ENCODE measurements at places on chromosomes 1 and 21.

DNA sequence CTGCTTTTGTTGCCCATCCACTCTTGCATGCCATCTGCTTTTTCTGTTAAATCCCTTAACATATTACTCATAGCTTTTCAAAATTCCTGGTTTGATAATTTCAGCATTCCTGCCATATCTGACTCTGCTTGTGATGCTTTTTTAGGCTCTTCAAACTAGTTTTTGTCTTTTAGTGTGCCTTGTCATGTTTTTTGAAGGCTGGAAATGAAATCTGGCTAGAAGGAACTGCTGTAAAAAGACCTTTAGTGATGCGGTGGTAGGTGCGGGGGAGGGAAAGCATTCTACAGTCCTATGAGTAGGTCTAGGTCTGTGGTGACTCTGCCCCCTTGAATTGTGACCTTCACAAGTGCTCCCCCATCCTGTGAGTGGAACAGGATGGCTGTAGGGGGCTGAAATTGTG, 15.0 kb upstream of the S100B start:
- DNase-seq, result no peak

- DNase-seq, result no peak
Observed at GRCh38 chr1:15151871-15152270, 1.7 kb upstream of the TMEM51 start.

DNA sequence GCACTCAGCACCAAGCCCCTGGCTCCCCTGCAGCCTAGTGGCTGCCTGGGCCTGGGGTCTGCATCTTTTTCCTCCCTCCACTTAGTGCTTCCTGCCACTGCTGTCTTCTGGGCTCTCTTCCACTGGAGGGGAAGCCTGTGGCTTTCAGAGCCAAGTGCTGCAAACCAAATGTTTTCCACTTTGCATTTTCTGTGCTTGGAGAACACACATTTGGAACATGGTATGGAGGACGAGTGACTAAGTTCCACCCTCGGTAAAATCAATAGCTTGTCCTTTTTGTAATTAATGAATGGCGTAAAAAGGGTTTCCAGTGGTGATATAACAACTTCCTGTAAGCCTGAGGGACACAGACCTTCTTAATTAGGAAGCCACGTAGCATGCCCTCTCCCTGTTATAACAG, 10.1 kb upstream of the GPR153 start:
- no peak for DNase-seq

- DNase-seq, result no peak
Observed at GRCh38 chr1:228081578-228082213, 812 bp upstream of the ARF1 start.

GRCh38 chr1:87134061-87134460, 194.6 kb upstream of the LMO4 start:
- no peak for DNase-seq

DNA sequence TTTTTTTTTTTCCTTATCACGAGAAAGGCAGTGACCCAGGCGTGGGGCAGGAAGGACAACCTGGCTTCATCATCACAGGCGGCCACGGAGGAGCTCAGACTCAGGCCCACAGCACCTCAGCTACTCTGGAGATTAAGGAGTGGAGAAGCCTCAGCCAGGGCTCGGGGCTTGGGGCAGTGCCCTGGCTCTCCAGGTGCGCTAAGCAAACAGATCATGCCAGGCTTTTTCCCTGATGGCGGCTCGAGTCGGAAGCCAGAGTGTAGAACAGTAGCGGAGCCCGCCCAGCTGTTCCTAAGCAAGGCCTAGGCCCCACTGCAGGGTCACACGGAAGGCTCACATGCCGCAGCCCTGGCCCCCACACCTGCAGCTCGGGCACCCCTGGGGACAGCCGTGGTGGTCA, 70.7 kb downstream of the AGPAT3 start:
- no peak for DNase-seq

GRCh38 chr1:101237229-101237837, 514 bp downstream of the S1PR1 start:
- peak; percentile 55 for DNase-seq

DNA sequence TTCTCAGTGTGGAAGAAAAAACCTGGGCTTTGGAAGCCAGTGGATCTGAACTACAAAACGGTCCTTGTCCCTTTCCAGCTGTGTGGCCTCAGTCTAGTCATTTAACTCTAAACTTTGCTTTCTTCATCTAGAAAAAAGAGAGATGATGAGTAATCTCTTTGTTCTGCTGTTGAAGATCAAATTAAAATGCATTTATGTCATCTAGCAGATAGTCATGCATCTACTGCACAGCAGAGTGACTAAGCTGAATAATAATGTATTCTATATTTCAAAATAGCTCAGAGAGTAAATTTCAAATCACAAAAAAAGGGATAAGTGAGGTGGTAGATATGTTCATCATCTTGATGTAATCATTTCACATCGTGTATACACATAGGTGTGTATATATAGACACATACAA, 473.2 kb downstream of the DSCAM start:
- DNase-seq, result no peak

DNA sequence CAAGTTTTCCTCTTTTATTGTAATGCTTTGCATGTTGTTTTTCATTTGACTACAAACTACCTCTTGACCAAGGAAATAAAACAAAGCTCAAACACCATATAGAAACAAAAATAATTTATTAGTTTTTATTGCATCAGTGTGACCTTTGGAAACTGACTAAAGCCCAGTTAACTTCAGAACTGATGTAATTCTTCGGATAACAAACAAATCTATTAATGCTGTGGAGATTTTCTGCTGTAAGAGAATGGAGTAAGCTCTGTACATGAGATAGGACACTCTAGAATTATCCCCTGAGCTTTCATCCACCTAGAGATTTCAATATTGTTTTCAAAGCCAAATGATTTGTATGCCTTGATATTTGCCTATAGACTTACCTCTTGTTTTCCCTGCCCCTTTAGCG, 154.0 kb upstream of the KCNK2 start:
- no peak for DNase-seq

- peak; percentile 35 for DNase-seq
Observed at GRCh38 chr1:157968508-157968907, 24.9 kb upstream of the KIRREL1 start.

- DNase-seq, result no peak
Observed at GRCh38 chr21:33391656-33392055, 11.6 kb upstream of the IFNGR2 start.

- DNase-seq, result no peak
Observed at GRCh38 chr1:3240524-3241235, 171.7 kb downstream of the PRDM16 start.

GRCh38 chr1:116733476-116734365, 20.5 kb upstream of the CD2 start:
- no peak for DNase-seq

GRCh38 chr1:239944666-239945065, 147.0 kb upstream of the FMN2 start:
- DNase-seq, result peak; percentile 77

DNA sequence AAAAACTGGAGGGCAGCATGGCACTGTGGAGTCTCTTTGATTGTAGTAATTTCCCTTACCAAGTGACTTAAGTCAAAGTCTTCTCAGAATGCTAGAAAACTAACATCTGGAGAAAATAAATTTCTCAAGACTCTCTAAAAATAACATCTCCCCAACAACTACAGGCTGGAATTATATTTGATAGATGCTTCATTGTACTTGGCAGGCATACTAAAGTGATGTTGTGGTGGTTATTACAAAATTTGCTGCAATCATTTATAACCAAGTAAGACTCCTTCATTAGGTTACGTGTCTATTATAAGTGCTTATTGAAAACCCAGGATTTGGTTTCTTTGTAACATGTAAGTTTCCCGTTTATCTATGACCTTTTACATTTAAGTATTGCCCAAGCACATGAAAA, 132.9 kb upstream of the NRIP1 start:
- DNase-seq, result no peak

GRCh38 chr1:5142389-5142788, 488.0 kb downstream of the AJAP1 start:
- DNase-seq, result no peak

- DNase-seq, result no peak
Observed at GRCh38 chr1:40352126-40352525, 21.4 kb upstream of the SMAP2 start.

DNA sequence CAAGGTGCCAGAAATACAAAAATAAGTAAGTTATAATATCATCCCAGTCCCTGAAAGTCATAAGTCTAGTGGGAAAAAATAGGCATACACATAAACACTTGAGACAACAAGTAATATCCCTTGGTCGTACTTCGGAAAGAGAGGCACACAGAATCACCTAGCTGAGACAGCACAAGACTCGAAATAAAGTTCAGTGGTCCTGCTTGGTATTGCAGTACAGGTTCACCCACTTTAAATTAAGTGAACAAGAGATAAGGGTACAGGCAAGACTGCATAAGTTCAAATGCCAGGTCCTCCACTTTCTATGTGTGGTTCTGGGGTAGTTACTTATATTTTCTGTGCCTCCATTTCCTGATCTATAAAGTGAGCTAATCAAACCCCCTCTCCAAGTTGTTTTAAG, 47.6 kb downstream of the SEC16B start:
- no peak for DNase-seq

DNA sequence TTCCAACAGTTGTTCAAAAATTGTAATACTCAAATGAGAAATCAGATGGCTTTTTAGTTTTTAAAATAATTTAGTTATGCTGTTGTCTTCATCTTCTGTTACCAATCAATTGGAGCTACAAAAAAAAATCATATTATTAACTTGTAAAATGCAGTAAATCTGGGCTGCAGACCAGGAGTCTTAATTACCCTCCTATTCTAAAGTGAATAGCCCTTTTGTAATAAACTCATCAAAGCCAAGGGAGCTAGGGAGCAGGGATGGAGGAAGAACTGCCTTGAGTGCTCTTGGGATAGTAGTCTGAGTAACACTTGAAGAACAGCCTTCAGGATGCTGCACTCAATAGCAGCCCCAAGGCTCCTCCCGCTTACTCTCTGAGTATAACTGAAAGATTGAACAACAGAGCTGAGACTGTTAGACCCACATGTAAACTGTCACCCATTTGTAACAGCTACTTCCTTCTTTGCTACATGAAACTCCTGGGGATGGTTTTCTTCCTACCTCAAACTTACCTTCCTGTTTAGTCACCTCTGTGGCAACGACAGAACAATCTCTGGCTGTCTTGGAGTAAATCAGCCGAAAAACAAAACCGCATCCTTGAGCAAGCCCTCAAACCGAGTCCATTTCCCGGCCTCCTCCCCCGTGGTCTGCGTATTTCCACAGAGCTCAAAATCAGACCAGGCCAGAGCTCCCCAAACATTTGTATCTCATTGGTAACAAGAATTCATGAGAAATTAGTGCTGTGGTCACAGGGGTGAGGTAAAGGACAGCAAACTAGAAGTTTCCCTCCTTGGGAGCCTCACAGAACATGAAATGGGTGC, 55.9 kb downstream of the CD58 start:
- DNase-seq, result peak; percentile 98

GRCh38 chr1:184225283-184226099, 161.3 kb upstream of the C1orf21 start:
- DNase-seq, result no peak

DNA sequence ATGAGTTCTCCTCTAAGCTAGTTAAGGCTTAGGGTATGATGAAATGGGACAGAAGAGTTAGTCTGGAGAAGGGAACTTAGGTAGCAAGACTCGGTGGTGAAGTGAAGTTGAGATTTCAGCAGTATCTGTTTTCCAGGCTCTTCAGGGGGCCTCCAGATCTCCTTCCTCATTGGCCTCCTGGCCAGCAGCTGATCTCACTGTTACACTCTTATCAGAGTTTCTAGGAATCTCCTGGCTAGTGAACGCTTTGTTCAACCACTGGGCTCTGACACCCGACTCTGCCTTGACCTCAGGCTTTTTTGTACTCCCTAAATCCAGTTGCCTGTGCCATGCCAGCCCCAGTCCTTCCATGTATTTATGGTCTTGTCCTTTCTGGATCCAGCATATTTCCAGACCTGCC, 311.0 kb downstream of the ASTN1 start:
- DNase-seq, result no peak

- peak; percentile 87 for DNase-seq
Observed at GRCh38 chr21:46295996-46296752, 10.0 kb downstream of the YBEY start.
